ENCODE measurements at places on chromosomes 1 and 21.

DNA sequence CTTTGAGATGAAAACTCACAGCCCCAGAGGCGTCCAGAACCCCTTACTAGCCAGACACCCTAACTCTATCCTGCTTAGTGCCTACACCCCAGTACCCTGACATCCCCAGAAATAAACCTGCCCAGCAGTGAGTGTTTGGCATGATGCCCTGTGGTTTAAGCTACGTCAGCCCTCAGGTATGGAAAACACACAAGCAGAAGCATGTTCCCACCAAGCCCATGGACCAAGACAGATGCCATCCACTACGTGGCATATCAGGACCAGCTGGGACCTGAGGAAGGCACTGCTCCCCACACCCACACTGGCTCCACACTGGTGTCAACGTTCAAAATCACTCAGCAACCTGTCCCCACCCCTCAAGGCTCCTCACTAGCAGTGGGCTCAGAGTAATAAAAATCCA, 116.4 kb downstream of the SYT2 start:
- DNase-seq: no peak

DNA sequence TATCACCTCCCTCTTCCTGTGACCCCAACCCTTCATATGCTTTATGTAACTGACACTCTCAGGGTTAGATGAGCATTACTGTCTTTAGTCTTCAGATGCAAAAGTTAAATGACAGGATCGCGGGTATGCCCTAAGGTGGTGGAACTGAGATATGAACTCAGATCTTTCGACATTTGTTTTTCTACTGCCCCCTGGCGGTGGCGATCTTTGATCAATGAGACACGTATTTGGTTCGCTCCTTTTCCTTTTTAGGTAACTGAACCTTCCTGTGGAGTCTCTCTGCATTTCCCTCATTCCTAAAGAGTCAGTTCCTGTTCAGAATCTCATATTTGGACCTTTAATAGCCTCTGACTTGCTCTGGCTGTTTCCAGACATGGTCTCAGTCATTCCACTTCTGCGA, 47.8 kb upstream of the ZP4 start:
- no peak for DNase-seq

- DNase-seq: no peak
Measured at GRCh38 chr1:10541286-10541685, 66.5 kb downstream of the PEX14 start.

- DNase-seq: no peak
Measured at GRCh38 chr1:203992440-203992839, 80.5 kb upstream of the SOX13 start.

GRCh38 chr1:36284061-36284460, 22.1 kb upstream of the SH3D21 start:
- DNase-seq: no peak

DNA sequence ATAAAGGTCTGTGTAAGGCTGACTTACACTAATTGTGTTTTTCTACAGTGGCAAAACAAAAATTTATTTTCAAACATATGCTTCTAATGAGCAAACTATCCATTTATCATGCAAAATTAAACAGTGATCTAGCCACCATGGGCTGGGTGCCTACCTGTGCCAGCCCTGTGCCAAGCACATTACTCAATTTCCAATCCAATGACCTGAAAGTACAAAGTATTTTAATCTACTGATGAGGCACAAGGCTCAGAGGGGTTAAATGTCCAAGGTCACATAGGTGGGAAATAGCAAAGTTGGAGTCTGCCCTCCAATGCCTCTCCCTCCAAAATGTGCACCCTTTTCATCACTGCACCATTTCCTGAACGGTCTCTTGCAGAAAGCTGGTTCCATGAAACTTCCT, 279.1 kb upstream of the FMN2 start:
- DNase-seq: no peak

GRCh38 chr1:45493116-45493697, 2.2 kb upstream of the TESK2 start:
- peak; percentile 60 for DNase-seq

GRCh38 chr1:3553166-3553939, 58.0 kb downstream of the MEGF6 start:
- no peak for DNase-seq

DNA sequence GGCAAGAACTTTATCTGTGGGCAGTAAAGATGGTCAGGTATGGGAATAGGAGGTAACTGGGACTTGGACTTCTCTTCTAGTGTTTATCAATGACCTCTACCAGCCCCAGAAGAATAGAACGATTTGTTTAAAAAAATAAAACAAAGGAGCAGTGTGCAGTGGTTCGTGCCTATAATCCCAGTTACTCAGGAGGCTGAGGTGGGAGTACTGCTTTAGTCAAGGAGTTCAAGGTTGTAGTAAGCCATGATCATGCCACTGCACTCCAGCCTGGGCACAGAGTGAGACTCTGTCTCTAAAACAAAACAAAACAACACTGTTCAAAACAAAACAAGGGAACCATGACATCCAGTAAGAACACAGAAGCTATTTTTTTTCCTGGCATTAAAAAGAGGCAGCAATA, 4.3 kb downstream of the RNF19B start:
- DNase-seq: no peak

DNA sequence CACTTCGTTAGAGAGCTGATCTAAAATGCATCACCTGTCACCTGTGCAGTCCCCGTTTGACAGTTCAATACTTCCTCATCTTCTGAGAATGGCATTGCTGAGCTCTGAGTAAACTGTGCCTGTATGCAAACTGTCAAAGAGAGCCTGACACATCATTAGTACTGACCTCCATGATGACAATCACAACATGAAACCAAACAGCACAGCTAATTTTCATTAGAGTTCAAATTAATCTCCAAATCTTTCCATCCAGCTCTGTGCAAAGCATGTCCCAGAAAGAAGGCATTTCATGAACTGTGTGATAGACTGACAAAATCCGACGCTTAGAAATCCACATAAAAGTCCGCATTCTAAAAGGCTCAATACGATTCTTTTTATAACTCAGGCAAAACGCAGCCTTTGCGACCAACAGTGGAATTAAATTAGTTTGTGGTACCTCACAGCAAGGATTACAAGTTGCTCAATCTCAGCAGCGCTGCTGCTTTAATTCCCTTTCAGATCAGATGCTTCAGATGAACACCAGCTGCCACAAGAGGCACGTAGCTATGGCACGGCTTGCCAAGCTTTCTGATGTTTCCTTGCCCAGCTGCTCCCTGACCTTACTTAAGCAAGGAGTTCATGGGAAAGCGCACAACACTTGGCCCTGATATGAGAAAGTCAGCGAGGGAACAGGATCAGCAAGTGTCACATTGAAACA, 765.5 kb upstream of the PRMT6 start:
- no peak for DNase-seq

GRCh38 chr1:56019922-56020321, 559.4 kb downstream of the PLPP3 start:
- no peak for DNase-seq

- DNase-seq: no peak
Measured at GRCh38 chr1:15469361-15469760, 6.5 kb upstream of the CELA2B start.

- no peak for DNase-seq
Measured at GRCh38 chr1:65964123-65964522, 171.4 kb downstream of the PDE4B start.

DNA sequence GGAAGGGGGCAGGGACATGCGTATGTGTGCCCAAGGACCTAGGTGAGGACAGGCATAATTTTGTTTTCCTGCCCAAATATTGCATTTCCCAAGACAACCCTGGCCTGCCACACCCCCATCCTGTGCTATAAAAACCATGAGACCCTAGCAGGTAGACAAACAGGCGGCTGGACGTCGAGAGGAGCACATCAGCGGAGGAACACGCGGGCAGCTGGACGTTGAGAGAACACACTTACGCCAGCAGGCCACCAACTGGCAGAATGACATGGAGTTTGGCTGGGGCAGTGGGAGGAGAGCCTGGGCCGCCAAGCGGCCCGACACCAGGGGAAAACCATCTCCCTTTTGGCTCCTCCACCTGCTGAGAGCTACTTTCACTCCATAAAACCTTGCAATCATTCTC, 3.0 kb upstream of the FGGY start:
- DNase-seq: no peak

- DNase-seq: no peak
Measured at GRCh38 chr1:191910245-191910644, 248.0 kb upstream of the RGS18 start.

- no peak for DNase-seq
Measured at GRCh38 chr1:1306070-1306660, 1.6 kb downstream of the ACAP3 start.

DNA sequence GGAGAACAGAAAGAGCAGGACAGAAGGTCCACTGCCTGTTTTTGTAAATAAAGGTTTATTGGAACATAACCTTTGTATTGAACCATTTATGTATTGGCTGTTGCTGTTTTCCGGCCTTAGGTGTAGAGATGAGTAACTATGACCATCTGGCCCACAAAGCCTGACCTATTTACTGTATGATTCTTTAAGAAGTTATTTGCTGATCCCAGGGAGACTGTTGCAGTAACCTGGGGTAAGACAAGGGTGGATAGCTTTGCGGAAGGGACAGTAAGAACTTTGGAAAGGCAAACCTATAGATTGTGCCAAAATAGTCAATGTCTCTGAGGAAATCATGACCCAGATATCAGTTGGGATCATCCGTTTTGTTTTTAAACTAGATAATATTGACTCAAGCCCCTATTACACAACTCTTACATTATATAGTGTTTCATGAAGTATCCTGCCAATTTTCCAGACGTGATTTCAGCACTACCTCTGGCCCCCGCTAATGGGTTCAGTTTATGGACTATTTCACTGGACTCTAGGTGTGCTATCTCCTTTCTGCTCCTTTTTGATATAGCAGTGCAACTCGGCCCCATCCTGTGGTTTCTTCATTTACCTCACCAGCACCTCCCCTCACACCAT, 20.8 kb upstream of the TLCD4 start:
- DNase-seq: no peak

- no peak for DNase-seq
Measured at GRCh38 chr1:167685844-167686243, 35.9 kb upstream of the MPZL1 start.

- no peak for DNase-seq
Measured at GRCh38 chr1:8871539-8871935, 6.9 kb downstream of the ENO1 start.

DNA sequence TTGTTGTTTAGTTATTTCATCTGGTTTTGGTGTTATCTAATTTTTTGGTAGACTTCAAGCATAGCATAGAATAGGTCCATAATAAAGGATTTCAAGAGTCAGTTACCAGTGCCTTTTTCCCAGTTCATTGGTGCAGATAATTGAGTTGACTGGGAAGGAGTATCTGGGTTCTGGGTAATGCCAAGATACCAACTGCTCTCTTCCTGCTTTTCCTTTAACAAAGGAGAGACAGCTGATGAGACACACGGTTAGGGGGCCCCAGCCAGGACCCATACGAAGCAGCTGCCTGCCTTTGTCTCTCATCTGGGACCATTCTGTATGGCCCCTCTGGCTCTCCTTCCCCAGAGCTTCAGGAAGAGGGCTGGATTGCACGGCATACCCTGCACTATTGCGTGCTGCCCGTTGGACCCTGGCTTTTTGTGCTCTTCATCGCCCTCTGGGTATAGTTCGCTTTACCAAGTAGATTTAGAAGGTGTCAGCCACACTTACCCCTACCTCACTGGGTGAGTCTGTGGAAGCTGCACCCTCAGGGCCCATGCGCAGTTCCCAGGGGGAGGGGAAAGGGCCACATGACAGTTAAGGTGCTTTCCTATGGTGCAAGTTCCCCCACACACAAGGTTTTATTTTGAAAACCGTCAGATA, 7.0 kb downstream of the NAV1 start:
- no peak for DNase-seq

GRCh38 chr1:93681989-93682412, 364 bp upstream of the BCAR3 start:
- no peak for DNase-seq

DNA sequence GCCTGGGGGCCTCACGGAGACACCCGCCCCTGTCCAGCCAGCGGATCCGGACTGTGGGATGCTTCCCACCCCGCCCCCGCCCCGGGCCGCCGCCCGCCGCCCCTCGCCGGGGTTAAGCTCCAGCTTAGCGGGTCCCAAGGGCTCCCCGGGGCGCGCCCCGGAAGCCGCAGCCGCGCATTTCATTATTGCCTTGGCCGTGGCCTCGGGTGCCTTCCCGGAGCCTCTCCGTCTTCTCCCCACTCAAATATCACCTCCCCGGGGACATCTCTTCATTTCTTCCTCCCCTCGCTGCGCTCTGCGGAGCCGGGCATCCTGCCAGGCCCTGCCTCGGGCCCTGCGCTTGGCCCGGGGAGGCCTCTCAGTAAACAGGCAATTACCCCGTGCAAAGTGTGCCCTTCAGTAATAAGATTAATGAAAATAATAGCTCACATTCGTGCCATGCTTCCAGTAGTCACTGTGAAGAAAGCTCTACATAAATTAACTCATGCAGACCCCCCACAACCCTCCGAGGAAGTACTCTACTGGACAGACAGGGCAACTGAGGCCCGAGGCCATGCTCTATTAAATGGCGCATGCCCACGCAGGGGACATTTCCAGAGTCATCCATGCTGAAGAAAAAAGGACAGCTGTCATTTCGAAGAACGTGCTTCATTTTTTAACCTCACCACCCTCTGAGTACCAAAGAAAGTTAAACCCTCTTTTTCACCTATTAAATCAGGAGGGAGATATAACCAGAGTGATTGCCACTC, 49.9 kb upstream of the LAPTM5 start:
- peak; percentile 29 for DNase-seq

- DNase-seq: no peak
Measured at GRCh38 chr1:43634721-43635120, 15.2 kb upstream of the KDM4A start.

DNA sequence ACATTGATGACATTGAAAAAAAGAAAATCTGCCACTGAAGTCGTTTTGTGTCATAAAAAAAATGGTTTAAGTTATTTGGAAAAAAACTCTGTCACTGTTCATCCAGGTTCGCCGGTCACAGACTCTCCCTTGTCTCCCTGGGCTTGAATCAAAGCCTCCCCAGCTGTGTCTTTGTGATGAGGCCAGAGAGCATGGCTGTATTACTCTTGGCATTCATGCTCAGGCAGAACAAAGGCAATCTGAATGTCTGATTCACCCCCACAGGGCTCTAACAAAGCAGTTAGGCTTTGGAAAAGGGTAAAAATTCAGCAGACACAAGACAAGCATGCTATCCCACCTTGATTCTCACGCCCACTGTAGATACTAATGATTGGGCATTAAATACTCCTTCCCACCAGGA, 304.3 kb upstream of the PLD5 start:
- no peak for DNase-seq

GRCh38 chr21:44983421-44984206, 43.8 kb downstream of the SLX9 start:
- no peak for DNase-seq

DNA sequence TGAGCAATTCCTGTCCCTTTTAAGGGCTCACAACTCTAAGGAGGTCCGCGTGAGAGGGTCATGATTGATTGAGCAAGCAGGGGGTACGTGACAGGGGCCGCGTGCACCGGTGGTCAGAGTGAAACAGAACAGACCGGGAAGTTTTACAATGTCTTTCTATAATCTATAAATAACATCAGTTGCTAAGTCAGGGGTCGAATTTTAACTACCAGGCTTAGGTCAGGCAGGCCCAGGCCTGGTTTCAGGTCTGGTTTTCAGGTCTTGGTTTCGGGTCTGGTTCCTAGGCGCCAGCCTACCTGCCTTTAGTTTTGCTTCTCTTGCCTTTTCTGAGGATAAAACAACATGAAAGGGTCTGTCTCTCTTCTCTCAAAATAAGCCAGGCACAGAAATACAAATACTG, 476.0 kb upstream of the CAMK1G start:
- no peak for DNase-seq

GRCh38 chr1:24551960-24552571, 3.8 kb upstream of the NCMAP start:
- no peak for DNase-seq

All from naive B cell (primary cell).